Memory B cell (primary cell): ENCODE measurements at places on chromosomes 2 and 18.
A peak's percentile ranks its signal among the peaks of the same experiment; 100 is the strongest.

GRCh38 chr2:51224790-51225189 is 192.9 kb upstream of the NRXN1 start:
- DNase-seq, result no peak

DNA sequence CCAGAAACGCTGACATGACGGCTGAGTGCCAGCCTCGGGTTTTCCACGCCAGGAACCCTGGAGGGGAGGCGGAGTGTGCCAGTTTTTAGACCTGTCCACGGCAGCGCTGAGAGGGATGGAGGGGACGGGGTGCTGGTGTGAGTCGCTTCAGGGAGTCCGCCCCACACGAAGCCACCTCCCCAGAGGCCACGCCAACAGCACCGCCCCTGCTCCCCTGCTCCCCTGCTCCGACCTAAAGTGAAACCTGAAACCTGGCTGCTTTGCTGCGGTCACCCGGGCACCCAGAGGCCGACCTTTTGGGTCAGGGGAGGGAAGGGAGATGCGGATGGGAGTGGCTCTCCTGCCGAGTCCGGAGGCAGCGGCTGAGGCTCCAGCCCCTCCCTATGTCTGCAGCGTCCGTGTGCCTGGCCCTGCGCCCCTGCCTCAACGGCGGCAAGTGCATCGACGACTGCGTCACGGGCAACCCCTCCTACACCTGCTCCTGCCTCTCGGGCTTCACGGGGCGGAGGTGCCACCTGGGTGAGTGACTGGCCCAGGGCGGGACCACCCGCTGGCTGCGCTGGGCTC is 38.1 kb downstream of the SNED1 start:
- peak; percentile 70 for DNase-seq

DNA sequence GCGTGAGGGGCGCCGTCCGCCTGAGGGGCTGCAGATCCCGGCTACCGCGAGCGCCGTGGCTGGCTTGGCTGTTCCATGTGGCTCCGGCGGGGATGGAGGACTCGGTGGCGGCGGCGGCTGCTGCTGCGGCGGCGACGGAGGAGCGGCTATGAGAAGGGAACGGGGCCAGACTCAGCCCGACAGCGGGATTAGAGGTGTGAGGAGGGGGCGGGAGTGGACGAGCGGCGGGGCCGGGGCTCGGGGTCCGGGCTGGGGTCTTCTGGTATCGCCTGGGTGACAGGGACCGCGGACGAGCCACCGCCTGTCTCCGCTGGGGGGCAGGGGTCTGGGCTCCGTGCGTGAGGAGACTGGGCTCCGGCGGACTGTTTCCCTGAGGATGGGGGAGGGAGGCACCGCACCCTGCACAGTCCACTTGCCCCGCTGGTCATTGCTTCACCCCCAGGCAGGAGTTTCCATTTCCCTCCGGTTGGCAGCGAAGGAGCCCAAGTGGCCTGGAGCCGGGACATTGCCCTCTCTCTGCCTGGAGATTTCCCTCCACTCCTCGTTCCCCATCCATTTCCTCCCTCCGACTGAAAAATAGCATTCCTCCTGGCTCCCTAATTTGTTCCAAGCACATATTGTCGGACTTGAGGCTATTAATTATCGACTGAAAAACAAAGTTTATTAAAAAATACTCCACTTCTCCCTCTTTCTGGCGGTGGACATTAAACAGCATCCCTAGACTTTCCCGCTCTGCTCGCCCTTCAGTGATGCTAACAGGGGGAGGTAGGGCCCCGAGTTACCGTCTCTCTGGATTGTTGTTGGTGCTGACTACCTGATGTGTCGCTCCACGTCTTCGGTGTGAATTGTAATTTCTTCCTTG is 577 bp downstream of the EHBP1 start:
- no peak for DNase-seq

- no peak for DNase-seq
Observed at GRCh38 chr18:4260107-4260506, 195.0 kb downstream of the DLGAP1 start.

DNA sequence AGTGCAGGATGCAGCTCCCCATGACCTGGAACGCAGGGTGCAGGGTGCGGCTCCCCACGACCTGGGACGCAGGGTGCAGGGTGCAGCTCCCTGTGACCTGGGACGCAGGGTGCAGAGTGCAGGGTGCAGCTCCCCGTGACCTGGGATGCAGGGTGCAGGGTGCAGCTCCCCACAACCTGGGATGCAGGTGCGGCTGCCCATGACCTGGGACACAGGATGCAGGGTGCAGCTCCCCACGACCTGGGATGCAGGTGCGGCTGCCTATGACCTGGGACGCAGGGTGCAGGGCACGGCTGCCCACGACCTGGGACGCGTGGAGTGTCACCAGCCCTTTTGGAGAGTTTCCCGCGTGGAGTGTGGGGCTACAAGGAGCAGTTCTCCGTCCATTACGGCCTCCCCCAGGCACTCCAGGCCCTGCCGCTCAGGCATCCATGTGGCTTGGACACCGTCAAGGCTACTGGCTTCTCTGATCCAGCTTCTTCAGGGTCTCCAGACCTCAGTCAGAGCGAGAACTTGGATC is 38.7 kb downstream of the PXDN start:
- no peak for DNase-seq

DNA sequence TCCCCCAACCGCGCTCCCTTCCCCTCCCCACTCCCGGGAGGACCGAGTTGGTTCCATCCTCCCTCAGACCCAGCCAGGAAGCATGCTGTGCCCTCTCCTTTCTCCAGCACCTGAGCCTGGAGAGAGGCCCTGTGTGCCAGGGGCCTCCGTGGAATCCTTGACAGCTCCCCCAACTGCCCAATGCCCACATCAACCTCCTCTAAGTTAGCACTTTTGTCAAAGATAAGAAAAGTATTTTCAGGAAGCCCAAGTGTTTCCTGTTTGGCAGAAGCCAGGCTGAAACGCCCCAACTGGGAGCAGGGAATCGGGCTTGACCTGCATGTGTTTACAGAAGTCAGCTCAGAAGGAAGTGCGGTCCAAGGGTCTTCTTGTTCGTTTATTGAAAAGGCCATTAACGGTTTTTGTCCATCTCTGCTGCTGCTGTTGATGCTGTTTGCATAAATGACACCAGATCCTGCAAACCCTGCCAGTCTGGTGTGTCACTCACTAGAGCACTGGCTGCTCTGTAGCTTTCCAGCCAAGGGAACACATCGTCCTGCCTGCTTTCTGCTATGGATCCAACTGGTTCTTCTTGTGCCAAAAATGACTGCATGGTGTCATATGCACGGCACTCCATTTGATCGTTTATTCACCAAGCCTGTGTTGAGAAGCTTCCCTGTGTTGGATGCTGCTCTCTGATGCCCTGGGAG is 35.4 kb upstream of the COL6A3 start:
- DNase-seq, result no peak

GRCh38 chr2:48284621-48285212 is 245.2 kb upstream of the STON1 start:
- no peak for DNase-seq

DNA sequence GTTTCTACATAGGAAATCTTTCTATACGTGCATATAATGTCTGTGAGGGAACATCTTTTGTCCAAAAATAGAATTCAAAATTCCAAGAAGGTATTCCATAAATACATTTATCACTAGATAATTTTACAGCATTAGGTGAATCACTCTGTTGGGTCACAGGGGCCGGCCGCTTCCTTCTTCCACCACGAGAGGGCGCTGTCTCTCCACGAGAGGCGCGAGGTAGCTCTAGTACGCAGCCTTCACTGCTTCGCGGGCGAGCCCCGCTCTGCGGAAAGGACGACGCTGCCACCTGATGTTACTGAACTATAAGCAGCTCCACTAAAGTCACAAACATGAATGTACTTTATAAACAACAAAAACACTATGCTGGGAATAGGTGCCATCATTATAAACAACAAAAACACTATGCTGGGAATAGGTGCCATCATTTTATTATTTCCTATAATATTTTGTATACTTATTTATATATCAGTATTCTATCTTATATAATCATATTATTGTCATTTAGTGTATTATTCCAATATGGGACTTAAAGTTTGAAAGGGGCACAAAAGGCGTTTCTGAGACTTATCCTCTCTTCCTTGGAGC is 69.4 kb upstream of the REV1 start:
- DNase-seq, result peak; percentile 80

DNA sequence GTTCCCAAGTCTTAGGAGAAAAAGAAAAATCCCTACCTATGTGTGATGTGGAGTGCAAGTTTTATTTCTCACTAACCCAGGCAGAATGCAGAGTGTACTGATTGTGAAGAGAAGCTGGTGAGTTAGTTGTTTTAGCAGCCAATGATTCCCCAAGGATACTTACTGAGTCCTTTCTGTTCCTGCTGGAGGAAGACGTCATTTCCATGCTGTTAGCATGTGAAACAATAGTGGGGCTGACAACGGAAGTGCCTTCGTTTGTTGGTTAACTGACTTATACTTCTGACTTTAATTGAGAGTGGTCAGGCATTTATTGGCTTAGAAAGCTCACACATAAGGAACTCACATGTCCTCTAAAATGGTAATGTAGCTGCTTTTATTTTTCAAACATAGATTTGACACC is 180.6 kb downstream of the MC4R start:
- DNase-seq, result no peak

GRCh38 chr2:206805887-206806607 is 40.6 kb downstream of the FASTKD2 start:
- DNase-seq, result no peak

DNA sequence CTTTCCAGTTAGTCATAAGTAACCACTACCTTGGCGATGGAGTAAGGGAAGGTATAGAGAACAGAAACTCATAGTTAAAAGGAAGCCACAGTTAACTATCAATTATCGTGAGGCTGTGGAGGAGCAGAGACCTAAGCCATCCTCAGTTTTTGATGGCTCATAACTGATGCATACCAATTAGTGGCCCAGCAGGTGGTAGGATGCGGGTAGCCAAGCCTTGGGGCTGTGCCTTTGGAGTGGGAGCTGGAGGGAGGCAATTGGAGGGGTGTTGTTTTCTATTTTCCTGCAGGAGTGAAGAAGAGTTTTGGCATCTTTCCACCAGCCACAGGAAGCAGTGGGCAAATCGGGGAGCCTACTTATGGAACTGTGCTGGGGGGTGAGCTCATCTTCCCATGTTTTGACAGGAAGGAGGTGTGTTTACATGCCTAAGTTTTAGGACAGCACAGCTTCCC is 194.8 kb downstream of the TPGS2 start:
- DNase-seq, result no peak

- no peak for DNase-seq
Observed at GRCh38 chr18:33817096-33817495, 239.1 kb downstream of the ASXL3 start.

GRCh38 chr18:76937597-76937996 is 115.2 kb downstream of the ZNF236 start:
- DNase-seq, result no peak

GRCh38 chr2:166451468-166451867 is 42.6 kb downstream of the SCN7A start:
- DNase-seq, result no peak

- no peak for DNase-seq
Observed at GRCh38 chr2:58609326-58609725, 368.2 kb upstream of the FANCL start.

- DNase-seq, result no peak
Observed at GRCh38 chr2:36450466-36451196, 95.1 kb downstream of the CRIM1 start.

DNA sequence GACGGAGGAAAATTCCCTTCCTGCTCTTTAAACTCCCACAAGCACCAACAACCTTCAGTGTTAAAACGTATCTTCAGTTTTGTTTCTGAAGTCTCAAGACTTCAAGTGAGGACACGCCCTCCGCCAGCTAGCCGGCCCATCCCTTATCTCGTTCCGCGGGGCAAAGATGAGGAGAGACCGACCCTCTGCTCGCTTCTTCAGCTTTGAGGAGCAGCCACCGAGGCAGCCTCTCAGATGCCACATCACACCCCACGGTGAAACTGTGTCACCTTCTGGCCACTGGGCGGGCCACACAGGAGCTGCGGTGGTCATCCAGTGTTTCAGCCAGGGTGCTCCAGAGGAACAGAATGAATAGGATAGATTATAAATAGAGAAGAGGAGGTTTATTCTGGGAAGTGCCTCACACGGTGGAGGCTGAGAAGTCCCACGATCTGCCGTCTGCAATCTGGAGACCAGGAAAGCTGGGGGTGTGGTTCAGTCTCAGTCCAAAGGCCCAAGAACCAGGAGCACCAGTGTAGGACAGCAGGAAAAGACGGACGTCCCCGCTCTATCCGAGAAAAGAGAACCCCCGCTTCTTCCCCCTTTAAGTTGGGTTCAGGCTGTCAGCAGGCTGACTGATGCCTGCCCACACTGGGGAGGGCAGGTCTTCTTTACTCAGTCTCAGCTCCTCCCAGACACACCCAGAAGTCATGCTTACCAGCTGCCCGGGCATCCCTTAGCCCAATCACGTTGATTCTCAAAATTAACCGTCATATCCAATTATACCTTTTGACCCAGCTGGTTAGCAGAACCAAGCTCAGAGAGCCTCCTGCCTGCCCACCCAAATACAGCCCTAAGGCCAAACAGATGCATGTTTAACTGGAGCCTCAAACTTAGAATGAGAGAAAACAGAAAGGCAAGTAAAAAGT is 399.7 kb upstream of the ID2 start:
- DNase-seq, result no peak

- no peak for DNase-seq
Observed at GRCh38 chr2:30315391-30316063, 84.2 kb downstream of the LBH start.

GRCh38 chr2:222176890-222177289 is 121.9 kb downstream of the PAX3 start:
- DNase-seq, result no peak

DNA sequence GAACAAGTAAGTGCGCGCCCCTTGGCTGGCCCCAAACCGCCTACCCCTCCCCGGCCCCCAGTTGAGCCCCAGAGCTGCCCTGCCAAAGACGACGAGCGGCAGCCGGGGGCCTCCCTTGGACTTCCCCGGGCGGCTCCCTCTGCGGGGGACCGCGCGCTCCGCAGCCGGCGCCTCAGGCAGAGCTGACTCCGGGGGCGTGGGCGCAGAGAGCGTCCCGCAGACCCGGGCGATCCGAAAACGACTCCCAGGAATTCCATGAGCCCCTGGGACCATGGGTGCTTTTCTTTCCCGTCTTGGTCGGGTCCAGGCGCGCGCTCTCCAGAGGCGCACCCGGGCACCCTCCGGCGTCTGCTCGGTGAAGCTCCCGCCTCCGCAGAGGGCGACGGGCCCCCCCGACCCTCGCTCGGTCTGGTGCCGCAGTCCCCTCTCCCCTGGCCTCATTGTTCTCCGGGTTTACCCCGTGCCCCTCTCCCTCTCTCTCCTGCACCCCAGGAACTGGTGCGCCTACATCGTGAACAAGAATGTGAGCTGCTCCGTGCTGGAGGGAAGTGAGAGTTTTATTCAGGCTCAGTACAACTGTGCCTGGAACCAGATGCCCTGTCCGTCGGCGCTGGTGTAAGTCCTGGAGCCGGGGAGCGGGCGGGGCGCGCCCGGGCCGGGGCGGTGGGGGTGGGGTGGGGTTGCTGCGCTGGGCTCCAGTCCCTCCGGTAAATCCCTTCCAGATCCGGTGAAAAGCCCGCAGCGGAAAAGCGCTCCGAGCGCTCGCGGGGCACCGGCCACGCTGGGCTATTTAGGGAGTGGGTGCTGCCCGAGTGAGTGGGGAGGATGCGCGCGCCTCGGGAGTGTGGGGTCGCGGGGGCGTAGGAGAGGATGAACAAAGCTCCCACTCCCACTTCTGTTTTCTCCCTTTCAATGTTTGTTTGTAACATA is 776 bp downstream of the EMILIN2 start:
- DNase-seq, result peak; percentile 63
